ENCODE measurements at places on chromosomes 2 and 18.

GRCh38 chr2:233346930-233347329, 7.4 kb upstream of the DGKD start:
- no peak for DNase-seq

GRCh38 chr2:134103196-134103595, 150.7 kb upstream of the MGAT5 start:
- DNase-seq: no peak

GRCh38 chr2:19812166-19812565, 89.6 kb downstream of the TTC32 start:
- DNase-seq: peak; percentile 15

GRCh38 chr2:237066396-237066795, 19.3 kb upstream of the COPS8 start:
- DNase-seq: no peak

DNA sequence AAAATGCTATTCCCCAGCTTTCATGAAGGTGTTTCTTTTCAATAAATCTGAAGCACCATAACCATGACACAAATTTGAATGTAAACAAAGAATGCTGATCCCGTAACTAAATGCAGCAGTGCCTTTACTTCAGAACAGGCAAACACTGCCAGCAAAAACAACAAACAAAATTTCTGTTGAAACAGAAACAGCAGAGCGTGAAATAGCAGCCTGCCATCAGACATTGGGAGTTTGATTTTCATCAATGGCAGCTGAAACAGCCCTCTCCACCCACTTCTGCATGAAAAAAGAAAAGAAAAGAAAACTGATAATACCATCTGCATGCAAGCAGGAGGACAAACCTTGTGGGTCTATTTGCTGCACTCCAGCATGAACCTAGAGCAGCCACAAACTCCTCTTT, 128.3 kb downstream of the CDH2 start:
- no peak for DNase-seq

DNA sequence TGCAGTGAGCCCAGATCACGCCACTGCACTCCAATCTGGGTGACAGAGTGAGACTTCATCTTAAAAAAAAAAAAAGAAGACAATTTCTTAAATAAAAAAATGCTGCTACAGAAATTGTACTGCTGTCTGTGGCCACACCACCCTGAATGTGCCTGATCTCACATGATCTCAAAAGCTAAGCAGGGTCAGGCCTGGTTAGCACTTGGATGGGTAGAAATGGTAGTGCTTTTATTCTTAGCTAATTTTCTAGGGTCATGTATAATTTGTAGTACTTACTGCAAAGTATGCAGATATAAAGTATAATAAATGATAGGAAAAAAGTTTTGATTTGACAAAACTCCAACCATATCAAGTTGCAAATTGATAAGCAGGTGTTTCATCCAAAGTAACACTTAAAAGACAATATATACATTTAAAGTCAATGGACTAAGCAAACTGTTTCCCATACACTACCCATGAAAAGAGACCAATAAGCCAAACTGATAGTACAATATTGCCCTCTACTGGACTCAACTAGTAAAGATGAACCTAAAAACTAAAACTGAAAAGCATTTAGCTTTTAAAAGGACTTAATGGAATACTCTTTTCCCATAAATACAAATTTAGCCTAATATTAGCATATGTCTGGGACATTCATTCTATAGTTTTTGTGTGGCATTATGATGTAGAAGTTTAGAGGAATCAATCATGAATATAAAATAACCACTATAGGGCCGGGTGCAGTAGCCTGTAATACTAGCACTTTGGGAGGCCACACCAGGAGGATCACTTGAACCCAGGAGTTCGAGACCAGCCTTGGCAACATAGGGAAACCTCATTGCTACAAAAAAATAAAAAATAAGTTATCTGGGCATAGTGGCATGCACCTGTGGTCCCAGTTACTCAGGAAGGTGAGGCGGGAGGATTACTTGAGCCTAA, 18.6 kb upstream of the PEX13 start:
- DNase-seq: peak; percentile 47

DNA sequence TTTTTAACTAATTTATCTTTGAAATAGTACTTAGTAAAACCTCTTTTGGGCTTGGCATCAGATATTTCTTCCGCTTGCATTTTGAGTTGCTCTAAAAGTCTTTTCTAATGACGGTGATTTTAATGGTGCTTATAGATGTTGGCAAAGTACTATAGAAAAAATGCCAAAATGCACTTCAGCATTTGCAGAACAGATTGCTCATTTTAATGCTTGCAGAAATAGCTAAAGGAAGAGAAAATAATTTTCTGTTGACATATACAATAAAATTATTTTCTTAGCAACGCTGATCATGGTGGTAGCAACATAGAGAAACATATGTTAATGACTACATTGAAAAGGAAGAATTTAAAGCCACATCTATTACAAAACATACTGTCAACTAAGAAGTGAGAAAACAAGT, 170.7 kb downstream of the STK39 start:
- DNase-seq: no peak
